Activated T-helper 1 cell treated with Interleukin-2 at 50 U/mL for 16 hours (primary cell): ENCODE measurements at places on chromosomes 12 and 14.
A peak's percentile ranks its signal among the peaks of the same experiment; 100 is the strongest.

DNA sequence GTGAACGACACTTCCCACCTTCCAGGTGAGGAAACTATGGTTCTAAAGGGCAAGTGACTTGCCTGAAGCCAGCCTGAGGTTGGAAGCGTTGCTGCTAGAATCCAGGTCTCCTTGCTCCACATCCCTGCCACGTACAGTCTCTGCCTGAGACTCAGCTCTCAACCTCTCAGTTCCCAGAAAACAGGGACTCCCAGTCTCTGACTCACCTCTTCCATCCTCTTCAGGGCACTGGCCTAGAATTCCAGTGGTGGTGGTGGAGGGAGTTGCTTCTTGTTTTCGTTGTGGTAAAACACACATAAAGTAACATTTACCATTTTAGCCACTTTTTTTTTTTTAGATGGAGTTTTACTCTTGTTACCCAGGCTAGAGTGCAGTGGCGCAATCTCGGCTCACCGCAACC lies 7.3 kb downstream of the GPR68 start:
- no peak for DNase-seq

DNA sequence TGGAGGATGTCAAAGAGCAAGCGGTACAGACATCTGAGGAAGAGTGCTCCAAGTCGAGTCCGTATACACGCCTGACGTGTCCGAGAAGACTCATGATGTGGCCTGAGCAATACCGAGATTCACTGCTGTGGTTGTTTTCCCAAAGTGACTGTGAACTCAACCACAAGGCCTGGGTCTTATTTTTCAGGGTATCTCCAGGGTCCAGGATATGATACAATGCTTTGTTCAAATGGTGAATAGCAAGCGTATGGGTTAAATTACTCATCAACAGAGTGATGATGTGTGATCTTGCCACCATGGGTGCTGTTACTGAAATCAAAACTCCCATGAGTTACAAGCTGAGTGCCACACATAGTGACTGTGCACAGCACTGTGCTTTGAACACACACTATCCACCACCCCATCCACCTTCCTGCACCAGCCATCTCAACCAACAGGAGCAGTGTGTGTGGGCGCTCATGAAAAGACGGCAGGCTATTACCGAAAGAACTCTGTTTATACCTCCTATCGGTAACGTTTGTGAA lies 109.6 kb downstream of the BCAT1 start:
- no peak for DNase-seq

DNA sequence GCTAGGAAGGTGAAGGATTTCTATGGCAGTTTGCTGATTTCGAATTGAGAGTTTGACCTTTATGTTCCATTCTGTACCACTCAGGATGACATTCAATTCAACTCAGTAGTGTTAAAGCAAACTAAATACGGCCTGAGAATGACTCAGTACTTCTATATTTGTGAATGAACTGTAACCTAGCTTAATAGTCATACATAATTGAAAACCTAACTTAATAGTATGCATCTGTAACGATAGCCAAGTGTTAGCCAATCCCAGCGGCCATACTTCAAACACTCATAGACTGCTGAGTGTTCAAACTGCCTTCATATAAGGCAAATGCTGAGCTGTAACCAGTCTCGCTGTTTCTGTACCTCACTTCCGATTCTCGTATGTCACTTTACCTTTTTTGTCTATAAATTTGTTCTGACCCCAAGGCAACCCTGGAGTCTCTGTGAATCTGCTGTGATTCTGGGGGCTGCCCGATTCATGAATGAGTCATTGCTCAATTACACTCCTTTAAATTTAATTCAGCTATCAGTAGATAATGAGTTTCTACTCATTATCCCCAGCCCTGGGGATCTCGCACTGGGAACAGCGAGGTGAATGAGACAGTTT lies 98.5 kb upstream of the SLC24A4 start:
- no peak for DNase-seq

GRCh38 chr12:123106640-123107359 lies 44.1 kb downstream of the PITPNM2 start:
- DNase-seq = peak; percentile 46

- no peak for DNase-seq
Observed at GRCh38 chr14:94946244-94946643, 176.3 kb upstream of the GSC start.
